H4 (cell line): ENCODE measurements at places on chromosomes 3 and 15.

DNA sequence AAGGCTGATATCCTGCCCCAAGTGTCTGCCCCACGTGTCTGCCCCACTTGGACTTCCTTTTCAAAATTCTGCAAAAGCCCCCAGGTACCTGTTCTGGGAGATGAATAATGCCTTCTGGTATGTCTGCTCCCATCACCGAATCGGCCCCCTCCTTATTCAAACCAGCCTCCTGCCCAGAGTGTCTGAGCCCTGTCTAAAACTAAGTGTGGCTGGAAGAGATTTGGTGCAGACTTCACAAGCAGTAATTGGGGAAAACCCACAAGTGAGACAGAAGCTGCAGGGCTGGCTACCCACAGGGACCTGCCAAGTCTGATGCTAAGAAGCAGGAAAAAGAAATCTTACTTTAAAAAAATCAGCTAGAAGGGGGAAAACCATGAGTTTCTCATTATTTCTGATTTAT lies 85.1 kb downstream of the DUT start:
- DNase-seq: no peak

DNA sequence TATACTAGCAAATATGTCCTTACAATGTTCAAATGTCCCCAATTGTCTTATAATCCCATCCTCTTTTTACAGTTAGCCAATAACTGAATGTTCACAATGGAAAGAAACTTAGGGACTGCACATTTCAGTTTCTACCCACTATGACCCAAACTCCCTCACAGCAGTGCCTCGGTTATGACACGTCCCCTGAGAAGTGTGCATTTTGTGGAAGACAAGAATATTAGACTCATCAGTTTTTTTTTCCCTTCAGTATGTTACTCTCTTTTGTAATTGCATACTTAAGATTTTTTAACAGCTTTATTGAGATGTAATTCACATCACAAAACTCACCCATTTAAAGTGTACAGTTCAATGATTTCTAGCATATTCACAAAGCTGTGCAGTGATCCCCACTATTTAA lies 64.8 kb downstream of the IGF2BP2 start:
- no peak for DNase-seq

- DNase-seq: no peak
Observed at GRCh38 chr3:105093371-105094252, 273.1 kb upstream of the ALCAM start.

- no peak for DNase-seq
Observed at GRCh38 chr3:43994657-43995546, 246.8 kb upstream of the TOPAZ1 start.

GRCh38 chr3:195788711-195789581 lies 22.8 kb downstream of the MUC4 start:
- DNase-seq: no peak

DNA sequence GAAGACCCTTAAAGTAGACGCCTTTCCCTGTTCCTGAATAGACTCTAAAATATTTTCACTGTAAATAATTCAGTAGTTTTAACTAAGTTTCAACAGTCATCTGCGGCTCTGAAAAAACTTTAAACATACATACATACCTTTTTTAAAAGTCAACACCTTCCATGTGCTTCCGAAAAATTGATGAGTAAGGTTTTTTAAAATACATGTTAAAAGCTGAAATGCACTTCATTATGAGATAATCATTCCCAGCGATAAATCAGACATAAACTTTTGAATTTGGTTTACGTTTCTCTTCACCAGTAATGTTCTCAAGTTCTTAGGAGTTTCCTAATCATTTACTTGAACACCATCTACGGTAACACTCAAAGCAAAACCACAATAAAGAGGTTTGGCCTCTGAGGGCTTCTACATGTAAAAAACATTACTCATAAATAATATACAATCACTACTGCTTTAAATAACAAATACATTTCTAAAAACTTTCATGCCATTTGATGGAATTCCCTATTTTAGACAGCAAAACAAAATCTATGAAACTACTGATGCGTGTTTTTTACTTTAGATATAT lies 403.5 kb downstream of the SHQ1 start:
- peak; percentile 3 for DNase-seq

- no peak for DNase-seq
Observed at GRCh38 chr3:47057212-47057671, 77.8 kb downstream of the NBEAL2 start.

- no peak for DNase-seq
Observed at GRCh38 chr15:34514251-34514670, 69.2 kb downstream of the GOLGA8B start.

GRCh38 chr3:1087066-1087560 lies 5.7 kb upstream of the CNTN6 start:
- DNase-seq: peak; percentile 89

DNA sequence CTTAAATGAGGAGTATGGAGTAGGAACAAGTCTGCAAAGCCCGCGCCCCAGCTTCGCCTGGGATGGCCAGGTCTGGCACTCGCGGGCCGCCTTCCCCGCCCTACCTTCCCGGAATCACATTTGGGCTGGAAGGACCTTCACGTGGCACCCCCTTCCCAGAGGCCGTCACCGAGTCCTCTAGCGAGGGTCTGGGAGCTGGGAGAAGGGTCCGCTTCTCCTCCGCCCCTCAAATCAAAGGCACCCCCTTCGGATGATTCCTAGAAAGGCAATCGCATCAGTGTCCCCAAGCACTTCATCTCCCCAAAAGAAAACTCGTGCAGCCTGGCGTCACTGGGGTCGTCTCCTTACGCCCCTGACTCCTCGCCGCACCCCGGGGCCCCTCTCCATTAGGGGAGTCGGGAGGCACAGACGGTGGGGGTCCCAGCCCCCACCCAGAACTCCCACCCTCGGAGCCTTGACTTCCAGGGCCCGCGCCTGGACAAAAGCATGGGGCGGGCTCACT lies 380 bp downstream of the MYLK start:
- no peak for DNase-seq

GRCh38 chr15:55775316-55775715 lies 32.4 kb upstream of the PRTG start:
- peak; percentile 16 for DNase-seq

GRCh38 chr15:38520035-38520434 lies 44.6 kb downstream of the RASGRP1 start:
- DNase-seq: no peak

GRCh38 chr3:144085964-144086363 lies 114.3 kb downstream of the DIPK2A start:
- DNase-seq: peak; percentile 27

- peak; percentile 57 for DNase-seq
Observed at GRCh38 chr3:117059067-117059955, 349.7 kb downstream of the TUSC7 start.

- DNase-seq: no peak
Observed at GRCh38 chr3:10463533-10464434, 41.6 kb downstream of the ATP2B2 start.

DNA sequence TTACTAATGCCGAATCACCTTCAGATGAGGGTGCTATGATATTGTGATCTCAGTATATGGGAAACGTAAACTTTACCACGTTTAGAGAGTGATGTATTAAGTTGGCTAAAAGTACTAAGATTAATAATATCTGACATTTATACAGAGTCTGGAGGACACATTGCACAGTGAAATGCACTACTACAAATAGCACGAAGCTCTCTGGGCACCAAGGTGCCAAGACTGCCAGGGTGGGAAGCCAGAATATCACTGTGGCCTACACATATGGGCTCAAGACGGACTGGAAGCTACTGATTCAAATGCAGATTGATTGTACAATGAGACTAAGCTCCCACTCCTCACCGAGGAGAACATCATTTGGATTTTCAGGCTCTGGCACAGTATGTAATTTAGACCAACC lies 113.3 kb upstream of the LIPC start:
- no peak for DNase-seq

DNA sequence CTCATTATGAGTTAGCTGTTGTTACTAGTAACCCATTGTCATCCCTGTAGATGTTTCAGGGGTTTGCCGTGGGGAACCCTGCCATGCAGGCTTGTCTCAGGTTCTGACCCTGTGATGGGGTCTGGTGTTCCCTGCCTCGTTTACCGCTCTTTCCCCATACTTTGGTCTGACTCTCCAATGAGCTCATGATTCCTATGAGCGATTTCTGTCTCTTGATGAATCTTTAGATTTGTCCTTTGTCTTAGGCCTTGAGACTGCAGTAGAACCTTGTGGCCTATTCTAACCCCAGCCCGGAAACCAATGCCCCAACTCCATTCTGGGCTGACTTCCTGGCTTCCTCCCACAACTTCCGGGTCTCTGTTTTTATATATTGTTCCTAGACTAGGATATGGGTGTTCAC lies 11.3 kb upstream of the IQGAP1 start:
- no peak for DNase-seq

DNA sequence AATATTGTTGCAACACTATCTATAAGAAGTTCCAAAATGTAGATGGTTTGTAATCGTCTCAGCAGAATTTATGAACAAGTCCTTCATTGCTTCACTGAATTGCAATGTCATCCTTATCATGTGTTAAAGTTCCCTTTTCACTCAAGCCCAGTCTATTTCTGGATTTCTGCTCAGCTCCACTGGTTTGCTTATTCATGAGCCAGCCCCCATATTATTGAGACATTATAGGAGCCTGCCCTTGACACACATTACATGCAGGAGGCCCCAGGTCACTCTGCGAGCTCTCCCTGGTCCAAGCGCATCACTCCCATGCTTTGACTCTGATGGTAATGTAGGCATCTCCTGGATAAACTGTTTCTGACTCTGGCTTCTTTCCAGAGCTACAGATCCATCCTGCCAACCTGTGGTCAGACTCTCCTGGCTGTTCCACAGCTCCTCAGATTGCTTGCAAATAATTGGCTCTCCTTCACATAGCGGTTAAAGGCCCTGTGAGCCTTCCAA lies 56.9 kb downstream of the ABTB1 start:
- peak; percentile 57 for DNase-seq
